ENCODE measurements at places on chromosomes 4 and X. TPM values are rescaled to one million over a fixed set of nuclear protein-coding genes. Genes with fewer than 3 reads are reported as not detected.

DNA sequence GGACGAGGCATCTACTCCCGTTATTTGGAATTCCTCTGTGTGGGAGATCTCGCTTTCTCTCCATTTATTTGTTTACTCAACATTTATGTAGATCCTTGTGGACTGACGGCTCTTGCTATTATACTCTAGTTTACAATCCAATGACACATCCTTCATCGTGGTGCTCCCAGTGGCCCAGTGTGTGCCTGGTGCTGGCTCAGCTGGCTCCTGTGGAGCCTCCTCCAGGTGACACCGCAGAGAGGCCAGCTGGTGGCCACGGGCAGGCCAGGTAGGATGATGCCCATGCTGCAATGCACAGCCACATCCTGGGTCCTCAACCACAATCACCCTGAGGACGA lies 84.0 kb upstream of the AFAP1 start:
- DNase-seq: no peak

GRCh38 chrX:134460005-134460861 lies at the start of gene HPRT1:
Gene HPRT1, plus strand, starts transcription at chrX:134460165. Its CDS starts 147 bp downstream, at chrX:134460312.
- peak; percentile 86 for DNase-seq

DNA sequence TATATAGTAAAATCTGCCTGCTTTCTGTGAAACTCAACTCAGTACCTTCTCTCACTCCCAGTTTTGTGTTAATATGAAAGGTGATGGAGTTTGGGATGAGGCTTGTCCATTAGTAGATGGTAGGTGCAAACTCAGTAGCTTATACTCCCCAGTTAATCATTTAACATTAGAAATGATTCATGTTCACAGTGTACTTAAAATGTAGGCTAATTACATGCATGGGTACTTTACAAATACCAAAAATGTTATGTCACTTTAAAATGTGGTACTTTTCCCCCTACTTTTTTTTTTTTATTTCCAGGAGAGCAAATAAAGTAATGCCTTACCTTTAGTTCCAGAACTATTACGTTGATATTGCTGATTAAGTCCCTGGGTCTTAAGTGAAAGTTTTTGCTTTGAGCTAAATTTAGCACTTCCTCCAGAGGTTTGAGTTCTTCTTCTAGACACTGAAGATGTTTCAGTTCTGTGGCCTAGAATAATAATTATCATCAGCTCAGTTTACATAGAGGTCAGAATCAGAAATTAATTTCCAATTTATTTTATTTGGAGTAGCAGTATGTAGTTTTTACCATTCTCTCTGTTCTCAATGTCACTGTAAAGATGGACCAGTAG lies 3.0 kb downstream of the IL2 start:
- no peak for DNase-seq

DNA sequence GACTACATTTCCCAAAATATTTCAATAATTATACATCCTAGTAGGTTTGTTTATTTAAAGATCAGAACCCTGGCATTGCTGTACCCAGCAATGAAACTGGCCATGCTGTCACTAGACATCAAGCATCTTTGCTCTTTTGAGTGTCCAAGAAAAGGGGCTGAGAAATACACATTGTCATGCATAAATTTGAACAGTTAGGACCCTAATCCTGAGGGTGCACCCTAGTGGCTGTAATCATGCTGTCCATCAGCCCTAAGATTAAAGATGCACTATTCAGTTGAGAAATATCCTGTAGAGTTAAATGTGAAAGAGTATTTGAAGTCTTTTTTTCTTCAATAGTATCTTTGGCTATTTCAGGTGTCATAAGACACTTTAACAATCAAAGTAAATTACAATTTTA lies 108.8 kb downstream of the NFKB1 start:
- DNase-seq: no peak

DNA sequence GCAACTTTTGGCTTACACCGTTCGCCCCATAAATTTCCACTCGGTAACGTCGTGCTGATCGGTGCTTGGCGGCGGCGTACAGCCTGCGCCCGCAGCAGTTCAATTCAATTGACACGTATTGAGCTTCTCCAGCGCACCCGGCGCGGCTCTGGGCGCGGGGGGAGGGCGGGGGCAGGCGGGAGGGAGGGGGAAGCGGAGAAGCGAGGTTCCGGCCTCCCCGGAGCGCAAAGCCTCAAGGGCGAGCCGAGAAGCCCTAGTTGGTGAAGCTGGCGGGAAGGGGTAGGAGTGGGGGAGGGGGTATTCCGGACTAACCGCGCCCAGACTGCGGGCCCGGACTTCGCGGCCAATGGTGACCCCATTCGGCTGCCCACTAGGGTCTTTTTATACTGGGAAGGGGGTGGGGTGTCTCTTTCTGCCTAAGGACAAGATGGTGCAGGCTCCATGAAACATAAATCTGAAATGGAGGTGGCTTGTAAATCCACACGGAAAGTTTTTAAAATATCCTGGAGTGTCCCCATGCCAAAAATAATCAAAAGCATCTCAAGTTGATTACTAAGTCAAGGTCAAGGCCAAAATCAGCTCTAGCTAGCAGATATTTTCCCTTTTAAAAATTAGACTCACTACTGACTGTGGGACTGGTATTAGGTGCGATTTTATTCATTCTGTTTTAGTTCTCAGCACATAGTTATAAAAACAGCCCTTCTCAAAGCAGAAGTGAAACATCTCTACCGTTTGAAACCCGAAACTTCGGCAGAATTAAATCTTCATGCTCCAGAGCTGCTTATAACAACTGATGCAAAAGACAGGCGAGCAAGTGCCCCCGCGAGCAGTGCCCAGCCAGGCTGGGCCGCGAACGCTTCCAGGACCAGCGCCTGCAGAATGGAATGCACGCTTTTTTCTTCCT lies 1.5 kb upstream of the BCOR start:
- DNase-seq: peak; percentile 67

The PLP1 gene
- total RNA-seq: 3.9 TPM

The OCRL gene
- 31.3 TPM for total RNA-seq

The DMP1 gene
- total RNA-seq: not detected

The ASB5 gene
- total RNA-seq: 2.1 TPM
